Midbrain (tissue), 1 donor: ENCODE measurements at places on chromosomes 12 and 14.

DNA sequence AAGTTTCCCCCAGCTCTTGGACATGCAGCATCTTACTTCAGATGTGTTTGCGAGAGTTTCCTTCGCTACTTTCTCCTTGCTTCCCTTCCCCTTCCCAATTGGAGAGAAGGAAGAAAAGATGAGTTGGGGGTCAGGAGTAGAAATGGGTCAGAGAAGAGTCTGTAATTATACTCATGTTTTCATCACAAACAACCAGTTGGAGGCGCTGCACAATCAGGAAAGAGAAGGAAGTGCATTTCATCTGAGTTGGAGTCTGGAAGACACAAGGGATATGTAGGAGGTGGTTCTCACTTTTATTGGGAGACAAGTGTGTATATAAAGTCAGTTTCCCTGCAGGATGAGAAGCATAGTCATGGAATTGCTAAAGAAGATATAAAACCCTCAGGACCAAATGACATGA is 31.3 kb upstream of the VSX2 start:
- DNase-seq, result no peak

GRCh38 chr12:588646-589045 is 74.6 kb downstream of the NINJ2 start:
- DNase-seq, result no peak

GRCh38 chr12:4862809-4863208 is 46.9 kb upstream of the KCNA1 start:
- DNase-seq, result no peak

- no peak for DNase-seq
Observed at GRCh38 chr14:35695647-35696046, 113.4 kb downstream of the RALGAPA1 start.

- DNase-seq, result no peak
Observed at GRCh38 chr14:24775950-24776349, 142.0 kb upstream of the GZMB start.

GRCh38 chr14:26486922-26487321 is 110.9 kb downstream of the NOVA1 start:
- no peak for DNase-seq

- no peak for DNase-seq
Observed at GRCh38 chr12:46788072-46788887, 37.5 kb downstream of the SLC38A4 start.

DNA sequence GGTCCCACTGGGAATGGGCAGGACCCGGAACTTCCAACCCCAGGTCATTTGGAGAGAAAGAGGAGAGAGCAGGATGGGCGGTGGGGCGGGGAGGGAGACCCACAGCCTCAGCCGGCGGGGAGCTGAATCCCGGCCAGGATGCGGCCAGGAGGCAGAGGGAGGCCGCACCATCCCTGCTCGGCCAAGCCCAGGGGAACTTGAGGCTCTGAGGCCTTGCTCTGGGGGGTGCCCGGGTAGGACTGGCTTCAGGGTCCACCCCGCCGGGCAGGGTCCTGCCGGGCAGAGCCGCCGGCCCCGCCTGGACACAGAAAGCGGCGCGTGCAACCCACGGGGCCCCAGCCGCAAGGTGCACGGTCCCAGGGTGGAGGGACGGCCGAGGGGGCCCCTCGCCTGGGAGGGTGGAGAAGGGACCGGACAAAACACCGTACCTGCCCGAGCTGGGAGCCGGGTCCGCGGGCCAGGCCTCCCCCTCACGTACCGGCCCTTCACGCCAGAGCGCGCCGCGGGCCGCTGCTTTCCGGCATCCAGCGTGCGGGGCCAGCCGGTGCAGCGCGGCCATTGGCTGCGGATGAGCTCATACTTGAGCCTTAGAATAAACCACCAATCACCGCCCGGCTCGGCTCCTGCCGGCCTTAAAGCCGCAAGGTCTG is at the start of gene RPS6KL1:
TSS of gene RPS6KL1 (minus strand) at position 509 of the 650 bp plus-strand sequence. CDS start 1,719 bp downstream, outside the sequence.
- DNase-seq, result peak; percentile 92

- DNase-seq, result no peak
Observed at GRCh38 chr12:132558861-132559623, 51.3 kb downstream of the LRCOL1 start.

- DNase-seq, result peak; percentile 4
Observed at GRCh38 chr14:71086567-71086966, 179.3 kb downstream of the PCNX1 start.

GRCh38 chr14:76498463-76498935 is 122.6 kb downstream of the ESRRB start:
- no peak for DNase-seq

DNA sequence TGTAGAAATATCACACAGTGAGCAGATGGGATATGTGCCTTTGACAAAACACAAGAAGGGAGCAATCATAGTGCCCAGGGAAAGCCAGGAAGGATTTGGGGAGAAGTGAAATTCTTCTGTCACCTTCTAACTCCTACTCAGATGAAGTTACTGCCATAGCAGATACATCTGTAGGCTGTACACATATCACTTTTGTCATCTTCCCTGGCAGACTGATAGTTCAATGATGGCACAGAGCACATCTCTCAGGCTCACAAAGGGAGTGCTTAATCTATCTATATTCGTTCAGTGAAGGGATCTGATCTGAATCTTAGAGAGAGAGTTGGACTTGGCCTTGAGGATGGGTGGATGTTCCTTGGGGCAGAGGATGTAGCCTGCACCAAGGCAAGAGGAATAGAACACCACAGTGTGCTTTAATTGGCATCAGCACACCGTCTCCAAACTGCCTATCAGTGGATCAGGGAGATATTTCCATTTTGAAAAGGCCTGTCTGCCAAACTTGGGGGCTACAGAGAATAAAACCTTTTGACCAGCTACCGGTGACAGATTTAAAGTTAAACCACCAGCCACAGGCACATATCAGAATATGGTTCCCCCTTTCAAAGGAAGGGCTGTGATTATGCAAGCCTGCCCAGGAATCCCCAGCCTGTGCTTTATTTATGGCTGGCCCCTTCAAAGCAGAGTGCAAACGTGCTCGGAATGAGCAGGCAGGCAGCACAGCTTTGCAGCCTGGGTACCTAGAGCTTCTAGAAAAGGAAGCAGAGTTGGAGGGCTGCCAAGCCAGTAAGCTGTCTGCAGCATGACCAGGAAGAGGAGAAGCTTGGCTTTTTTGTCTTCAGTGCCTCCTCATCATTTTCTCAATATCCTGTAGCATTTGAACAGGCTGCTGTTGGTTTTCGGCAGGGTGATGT is 165.5 kb upstream of the DYRK2 start:
- DNase-seq, result peak; percentile 66

DNA sequence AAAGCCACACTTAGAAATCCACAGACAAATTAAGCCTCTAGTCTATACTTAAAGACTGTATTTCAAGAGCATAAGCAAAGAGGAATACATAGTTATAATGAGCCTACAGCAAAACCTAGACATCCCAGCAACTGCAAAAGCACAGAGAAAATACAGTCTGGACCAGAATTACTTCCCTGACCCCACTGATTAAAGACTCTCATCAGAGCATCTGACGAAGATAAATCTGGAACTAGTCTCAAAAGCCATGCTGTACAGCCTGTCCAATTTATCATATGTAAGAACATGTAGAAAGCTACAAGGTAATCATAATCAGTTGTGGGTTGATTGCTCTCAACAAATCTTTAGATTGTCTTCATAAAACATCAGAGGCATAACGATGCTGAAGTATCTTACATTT is 285.1 kb upstream of the CAND1 start:
- no peak for DNase-seq

- no peak for DNase-seq
Observed at GRCh38 chr14:105139212-105139825, 29.3 kb downstream of the JAG2 start.

GRCh38 chr12:94107910-94108309 is 40.5 kb upstream of the PLXNC1 start:
- DNase-seq, result no peak

GRCh38 chr14:73741386-73741875 is 27.2 kb upstream of the PNMA1 start:
- DNase-seq, result no peak

- no peak for DNase-seq
Observed at GRCh38 chr12:56979628-56980027, 22.2 kb upstream of the RDH16 start.

DNA sequence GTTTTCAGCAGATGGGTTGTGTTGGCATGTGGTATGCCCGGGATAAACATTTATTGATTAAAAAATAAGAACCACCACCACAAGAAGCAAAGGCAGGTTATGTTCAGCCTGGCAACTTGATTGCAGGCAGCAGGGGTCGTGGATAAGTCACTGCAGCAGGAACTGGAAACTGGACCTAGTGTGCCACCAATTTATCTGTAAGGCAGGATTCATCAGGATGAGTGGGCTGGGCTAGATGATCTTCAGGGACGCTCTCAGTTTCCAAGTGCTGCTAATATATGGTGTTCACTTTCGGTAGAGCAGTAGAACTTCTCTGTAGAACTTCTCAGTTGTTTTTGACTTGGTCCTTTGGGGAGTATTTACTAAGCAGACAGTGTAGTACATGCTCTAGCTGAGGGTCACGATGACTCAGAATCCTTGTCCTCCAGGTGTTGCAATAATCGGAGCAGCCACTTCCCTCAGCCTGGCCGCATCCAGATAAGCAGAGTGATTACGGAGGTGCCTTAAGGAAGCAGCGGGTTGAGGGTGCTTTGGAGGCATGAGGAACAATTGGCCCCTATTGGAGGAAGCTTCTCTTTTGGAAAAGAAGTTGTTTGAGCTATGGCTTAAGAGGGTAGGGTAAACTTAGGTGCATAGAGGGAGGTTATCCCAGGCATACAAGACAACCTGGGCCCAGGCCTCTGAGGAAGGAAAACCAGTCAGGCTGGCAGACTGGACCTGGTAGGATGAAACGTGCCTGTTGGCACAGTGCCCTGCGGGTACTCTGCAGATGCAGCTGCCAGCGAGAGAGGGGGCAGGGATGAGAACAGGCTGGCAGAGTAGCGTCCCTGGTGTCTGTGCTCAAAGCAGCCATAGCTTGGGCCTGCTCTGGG is 104.0 kb downstream of the GPR135 start:
- DNase-seq, result no peak

- no peak for DNase-seq
Observed at GRCh38 chr12:80702889-80703805, 4.3 kb upstream of the MYF6 start.

DNA sequence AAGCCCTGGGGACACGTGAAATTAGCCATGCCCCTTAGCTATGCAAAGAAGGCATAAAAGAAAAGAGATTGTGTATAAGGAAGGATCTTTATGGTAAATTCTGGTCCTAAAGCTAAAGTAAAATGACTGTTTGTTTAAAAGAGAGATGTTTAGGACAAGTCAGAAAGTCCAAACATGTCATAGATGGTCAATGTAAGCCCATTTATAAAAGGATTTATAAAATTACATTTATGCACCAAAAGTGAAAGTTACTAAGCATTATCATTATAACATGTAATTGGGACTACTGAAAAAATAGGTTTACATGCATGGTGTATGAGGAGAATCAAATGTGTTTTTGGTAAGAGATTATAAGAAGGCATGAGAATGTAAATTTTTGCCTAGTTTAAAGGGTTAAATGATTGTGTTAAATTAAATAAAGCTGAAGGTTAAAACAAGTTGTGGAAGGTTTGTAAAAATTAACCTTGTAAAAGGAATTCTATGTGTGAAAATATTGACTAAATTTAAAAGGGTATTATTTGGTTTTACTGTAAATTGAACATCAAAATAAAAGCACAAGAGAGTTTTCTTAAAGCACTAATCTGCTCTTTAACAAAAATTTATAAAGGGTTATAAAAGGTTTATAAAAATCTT is 50.4 kb upstream of the TSPAN8 start:
- DNase-seq, result no peak

DNA sequence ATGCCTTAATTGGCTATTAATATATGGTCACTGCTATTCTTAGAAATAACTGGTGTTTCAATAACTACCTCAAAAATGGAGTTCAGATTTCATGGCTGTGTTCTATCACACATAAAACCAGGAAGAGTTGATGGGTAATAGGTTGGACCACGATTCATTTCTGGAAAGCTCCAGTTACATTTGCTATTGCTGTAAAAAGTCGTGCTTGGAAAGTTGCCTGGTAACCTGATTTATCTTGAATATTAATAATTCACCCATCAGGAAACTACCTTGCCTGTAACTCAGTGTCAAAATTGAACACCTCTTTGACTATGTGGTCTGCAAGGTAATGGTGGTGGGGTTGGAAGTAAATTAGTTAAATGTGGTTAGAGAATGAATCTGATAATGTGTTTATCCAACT is 104.7 kb upstream of the IFNG-AS1 start:
- DNase-seq, result no peak

DNA sequence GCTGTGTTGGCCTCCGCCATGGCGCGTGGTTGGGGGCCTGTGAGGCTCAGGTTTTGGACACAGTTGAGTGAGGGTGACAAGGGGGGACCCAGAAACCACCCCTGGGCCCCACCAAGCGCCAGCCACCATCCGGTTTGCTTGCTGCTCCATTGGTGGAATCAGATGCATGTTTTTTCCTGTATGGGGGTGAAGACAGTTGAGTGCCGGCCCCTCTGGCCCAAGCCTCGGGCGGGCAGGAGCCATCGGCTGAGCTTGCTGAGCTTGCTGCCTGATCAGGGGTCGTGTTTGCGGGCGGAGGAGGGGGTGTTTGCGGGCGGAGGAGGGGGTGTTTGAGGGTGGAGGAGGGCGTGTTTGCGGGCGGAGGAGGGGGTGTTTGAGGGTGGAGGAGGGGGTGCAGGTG is 6.4 kb downstream of the PGAM5 start:
- DNase-seq, result no peak

DNA sequence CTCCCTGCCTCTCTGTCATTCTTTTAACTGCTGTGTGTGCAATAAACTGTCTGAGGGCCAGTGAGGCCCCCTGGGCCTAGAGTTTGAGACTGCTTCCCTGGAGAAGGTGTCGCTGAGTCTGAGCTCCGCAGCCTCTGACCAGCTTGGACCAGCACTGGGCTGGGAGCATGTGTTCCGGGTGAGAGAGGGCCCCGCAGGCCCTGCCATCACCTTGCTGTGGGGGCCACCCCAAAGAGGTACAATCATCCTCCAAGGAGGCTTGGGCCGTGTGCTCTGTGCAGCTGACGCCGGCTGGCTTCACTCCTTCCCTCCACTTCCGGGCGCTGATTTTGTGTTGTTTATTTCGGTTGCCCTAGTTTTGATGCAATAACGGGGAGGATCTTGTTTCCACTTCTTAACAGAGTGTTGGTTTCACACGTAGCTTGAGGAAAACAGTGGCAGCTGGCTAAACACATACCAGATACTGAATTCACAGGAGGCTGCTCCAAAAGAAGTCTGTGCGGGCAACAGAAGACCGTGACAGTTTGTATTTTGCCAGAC is 121.6 kb downstream of the TMEM132C start:
- no peak for DNase-seq

GRCh38 chr14:55404173-55404854 is 7.3 kb downstream of the ATG14 start:
- no peak for DNase-seq

GRCh38 chr14:62682208-62682607 is 363.1 kb downstream of the KCNH5 start:
- no peak for DNase-seq

- DNase-seq, result no peak
Observed at GRCh38 chr12:124389725-124390441, 95.0 kb downstream of the RFLNA start.

GRCh38 chr12:118193958-118194357 is 58.0 kb downstream of the PEBP1 start:
- DNase-seq, result no peak

- no peak for DNase-seq
Observed at GRCh38 chr12:15880721-15881120, 1.5 kb upstream of the STRAP start.

- DNase-seq, result no peak
Observed at GRCh38 chr12:20489645-20490044, 121.3 kb downstream of the PDE3A start.

GRCh38 chr14:93163564-93163963 is 21.1 kb downstream of the MOAP1 start:
- no peak for DNase-seq
